Activated T-helper 1 cell treated with Interleukin-2 at 50 U/mL for 16 hours (primary cell): ENCODE measurements at places on chromosomes 1 and 21.

- DNase-seq, result no peak
Measured at GRCh38 chr1:203077956-203078355, 7.9 kb downstream of the MYOG start.

GRCh38 chr1:29363536-29363935 lies 127.2 kb downstream of the PTPRU start:
- no peak for DNase-seq

DNA sequence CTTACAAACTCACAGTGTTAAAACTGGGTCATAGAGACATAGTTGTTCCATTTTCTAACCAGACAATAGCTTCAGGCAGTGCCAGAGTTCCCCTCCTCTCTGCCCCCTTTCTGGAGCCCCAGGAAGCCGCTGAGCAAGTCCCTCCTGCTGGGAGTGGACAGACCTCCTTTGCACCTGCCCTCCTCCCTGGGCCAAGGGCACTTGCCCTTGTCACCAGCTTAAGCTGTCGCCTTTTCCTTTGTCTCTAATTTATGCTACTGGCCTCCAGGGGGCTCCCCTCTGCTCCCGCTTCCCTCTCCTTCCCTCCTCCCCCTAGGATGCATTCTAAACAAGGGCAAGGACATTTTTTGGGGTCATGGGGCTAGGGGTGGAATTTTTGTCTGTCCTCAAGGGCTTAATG lies 182.4 kb downstream of the MIS18A start:
- no peak for DNase-seq

GRCh38 chr1:37811027-37811655 lies 3.1 kb upstream of the YRDC start:
- DNase-seq, result peak; percentile 35

DNA sequence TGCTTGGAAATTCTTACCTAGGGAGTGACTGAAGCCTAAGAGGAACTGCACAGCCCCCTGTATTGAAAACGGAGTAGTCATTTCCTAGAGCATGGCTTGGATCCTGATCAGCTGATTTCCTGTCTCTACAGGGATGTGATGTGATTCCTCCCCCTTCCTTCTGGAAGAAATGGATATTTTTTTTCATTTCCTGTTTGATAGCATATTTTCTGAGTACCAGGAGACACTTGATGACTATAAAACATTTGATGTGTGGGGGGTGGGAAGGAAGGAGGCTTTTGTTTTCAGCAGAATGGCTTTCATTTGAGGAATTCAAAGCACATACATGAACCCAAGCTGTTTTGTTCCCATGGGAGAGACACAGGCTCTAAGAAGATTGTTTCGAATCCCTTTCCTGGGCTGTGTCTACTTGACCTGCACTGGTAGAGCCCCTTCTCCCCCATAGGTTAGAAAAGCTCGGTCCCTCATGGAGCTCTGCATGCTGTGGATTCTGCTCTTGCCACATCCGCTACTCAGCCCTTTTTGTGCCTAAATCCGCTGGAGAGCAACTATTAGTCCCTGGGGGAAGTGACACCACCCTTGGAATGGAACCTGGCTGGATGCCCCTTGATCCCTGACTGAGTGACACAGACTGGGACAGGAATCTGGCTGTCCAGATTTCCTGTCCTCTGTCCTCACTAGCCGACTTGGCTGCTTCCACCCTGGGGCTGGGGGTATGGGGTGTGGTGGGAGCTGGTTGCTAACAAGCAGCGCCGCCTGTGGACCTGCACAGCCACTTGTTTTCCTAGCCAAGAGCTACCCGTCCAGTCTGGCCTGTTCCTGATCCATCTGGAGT lies 71.8 kb upstream of the MACF1 start:
- no peak for DNase-seq

DNA sequence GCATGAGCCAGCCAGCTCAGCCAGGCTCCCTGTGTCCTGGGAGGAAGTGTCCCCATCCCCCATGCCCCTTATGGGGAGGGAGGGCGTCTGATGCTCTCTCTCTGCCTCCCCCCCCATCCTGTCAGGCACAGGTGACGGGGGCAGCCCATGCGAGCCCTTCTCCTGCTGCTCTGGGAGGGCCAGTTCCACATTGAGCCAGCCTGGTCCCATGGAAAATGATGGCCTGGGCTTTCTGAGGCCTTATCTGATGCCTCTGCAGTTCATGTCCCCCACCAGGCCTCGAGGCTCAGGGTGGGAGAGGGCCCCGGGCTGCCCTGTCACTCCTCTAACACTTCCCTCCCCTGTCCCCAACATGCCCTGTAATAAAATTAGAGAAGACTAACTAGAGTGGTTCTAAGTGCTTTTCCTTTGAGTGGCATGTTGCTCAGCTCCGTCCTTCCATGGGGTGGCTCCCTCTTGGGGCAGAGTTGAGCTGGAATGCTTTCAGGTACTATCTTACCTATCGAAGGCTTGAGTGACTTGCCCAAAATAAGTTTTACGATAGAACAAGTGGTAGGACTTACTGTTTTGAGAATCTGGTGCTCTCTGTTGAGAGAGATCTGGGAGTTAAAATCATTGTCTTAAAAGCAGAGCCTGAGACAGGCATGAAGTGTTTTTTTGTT lies 1.8 kb upstream of the MTFR1L start:
- no peak for DNase-seq

DNA sequence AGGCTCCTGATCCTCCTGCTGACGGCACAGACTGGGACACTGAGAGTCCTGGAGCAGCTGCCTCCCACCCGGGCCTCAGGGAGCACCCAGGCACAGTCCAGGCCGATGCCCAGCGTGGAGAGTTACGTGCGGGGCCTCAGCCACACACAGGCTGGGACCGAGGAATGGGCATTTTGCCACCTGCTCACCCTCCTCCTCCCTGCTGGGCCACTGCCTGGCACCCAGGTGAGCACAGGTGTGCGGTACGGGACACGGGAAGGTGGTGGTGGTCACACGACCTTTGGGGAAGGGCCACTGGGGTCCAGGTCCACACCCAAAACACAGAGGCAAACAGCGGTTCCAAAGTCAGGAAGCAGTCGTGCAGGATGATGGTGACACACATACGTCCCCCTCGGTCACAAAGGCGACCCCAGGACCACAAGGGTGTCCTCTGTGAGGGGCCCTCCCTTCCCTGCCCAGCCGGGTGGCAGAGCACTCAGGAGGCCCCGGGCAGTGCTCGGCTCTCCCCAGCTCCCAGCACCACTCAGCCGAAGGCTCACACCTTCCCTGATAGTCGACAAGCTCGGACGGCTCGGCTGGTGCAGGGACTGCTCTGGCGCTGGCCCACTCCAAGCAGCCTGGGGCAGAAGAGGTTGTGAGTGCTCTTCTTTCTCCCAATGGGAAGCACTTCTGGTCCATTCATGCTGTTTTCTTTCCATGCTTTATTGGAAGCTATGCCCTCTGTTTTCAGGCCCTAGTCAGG lies 14.3 kb downstream of the MORN1 start:
- no peak for DNase-seq

DNA sequence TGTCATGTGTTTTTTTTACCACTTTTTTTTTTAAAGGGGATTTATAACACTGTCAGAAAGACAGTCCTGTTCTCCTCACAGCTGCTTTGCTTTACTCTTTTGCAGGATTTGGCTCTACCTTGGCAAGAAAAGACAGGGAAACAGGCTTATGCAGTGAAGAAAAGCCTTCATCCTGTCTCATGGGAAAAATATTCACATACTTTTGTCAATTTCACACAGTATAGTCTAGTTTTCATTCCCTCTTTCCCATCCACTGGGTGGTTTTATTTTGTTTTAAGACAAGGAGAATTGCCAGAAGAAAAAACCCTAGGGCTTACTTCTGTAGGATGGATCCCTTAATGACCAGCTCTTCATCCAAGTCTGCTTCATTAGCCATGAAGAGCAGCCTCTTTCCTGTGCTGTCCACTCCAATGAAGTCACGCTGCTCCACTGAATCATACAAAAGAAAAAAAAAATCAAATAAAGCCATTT lies 60.0 kb downstream of the EIF2B3 start:
- no peak for DNase-seq

- DNase-seq, result no peak
Measured at GRCh38 chr1:223642237-223642636, 23.3 kb downstream of the CAPN8 start.

DNA sequence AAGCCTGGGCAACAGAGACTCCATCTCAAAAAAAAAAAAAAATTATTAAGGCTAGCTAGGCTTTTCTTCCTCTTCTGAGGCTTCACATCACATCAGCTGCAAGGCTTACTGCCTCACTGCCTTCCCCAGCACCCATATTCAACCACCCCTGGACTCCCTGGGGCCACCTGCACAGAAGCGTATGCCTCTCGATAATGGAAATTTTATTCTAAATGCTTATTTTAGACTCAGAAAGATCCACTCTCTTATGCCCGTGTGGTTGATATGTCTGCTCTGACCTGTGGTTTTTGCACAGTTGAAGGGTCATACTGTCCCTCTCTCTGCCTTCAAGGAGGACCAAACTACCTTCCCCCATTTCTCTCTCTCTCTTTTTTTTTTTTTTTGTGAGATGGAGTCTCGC lies 1.5 kb upstream of the FCRLA start:
- DNase-seq, result no peak

GRCh38 chr1:26831546-26832248 lies 5.2 kb downstream of the ZDHHC18 start:
- no peak for DNase-seq

DNA sequence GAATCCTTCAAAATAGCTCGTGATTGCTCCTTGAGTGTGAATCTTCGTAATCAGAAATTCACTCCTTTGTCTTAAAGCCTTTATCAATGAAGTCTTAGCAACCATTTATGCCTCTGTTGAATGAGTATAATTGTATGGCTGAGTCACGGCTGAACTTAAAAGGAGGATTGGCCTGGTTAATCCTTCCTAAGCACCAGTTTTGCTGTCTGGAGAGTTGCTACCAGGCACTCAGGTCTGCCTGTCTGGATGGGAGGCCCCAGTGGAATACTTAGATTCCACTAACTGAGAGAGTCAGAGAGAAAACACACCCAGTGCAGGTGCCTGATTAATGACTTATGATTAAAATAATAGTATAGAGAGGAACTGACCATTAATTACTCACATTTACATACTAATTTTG lies 7.6 kb upstream of the HHAT start:
- DNase-seq, result no peak

DNA sequence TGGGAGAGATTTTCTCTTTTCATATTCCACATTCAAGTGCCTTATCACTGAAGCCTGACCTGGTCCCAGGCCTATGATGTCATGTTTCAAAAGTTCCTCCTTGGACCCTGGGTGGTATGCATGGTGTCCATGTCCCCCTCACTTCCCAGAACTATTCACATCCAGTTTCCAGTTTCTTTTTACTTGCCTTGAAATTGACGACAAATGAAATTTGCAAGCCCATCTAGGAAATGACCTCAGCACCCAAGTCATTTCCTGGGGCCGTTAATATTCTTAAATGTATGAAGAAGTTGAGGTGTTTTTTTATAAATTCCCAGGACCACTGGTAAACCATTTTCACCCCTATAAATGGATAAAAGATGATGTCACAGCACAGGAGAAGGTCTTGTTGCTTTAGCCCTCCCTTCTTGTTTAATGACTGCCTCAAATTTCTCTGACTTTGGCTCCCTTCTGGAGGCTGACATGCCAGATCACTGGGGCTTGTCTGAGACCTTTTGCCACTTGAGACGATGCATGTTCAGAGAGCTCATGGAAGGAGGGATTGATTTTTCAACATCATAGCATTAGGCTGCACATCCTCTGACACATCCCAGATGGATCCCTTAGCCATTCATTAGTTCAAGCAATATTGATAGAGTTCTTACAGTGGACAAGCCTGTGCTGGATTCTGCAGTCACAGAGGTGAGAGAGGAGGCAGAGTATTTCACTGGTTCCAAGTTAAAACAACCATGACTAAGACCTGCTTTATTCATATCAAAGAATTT lies 221.3 kb downstream of the PLPP3 start:
- no peak for DNase-seq

- no peak for DNase-seq
Measured at GRCh38 chr1:3310718-3311400, 143.6 kb upstream of the ARHGEF16 start.

GRCh38 chr1:197692965-197693364 lies 82.3 kb downstream of the DENND1B start:
- DNase-seq, result no peak

- DNase-seq, result no peak
Measured at GRCh38 chr1:5980314-5981008, 11.8 kb downstream of the NPHP4 start.

DNA sequence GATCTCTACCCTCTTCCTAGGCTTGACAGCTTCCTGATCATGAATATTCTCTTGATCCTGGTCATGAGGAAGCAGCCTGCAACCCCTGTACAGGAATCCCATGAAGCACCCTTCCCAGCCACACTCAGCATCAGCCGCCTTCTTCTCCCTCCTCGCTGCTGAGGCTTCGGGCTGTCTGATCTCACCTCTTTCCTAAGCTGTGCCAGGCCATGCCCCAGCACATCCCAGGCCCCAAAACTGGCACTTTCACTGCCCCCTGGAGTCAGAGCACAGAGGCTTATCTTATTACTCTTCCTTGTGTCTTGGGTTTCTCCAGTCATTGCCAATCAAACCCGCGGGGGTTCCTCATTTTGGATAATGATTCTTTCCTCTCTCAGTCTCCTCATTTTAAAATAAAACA lies 259.5 kb downstream of the RGS7 start:
- no peak for DNase-seq

DNA sequence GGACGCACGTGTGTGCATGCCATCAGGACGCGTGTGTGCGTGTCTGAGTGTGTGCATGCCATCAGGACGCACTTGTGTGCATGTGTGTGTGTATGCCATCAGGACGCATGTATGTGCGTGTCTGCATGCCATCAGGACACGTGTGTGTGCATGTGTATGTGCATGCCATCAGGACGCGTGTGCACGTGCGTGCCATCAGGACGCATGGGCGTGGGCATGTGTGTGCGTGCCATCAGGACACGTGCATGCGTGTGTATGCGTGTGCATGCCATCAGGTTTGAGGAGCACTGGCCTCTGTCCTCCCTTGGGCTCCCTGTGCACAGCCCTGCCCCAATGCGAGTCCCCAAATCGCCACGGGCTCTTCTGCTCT lies 12.6 kb upstream of the C1QTNF12 start:
- no peak for DNase-seq

DNA sequence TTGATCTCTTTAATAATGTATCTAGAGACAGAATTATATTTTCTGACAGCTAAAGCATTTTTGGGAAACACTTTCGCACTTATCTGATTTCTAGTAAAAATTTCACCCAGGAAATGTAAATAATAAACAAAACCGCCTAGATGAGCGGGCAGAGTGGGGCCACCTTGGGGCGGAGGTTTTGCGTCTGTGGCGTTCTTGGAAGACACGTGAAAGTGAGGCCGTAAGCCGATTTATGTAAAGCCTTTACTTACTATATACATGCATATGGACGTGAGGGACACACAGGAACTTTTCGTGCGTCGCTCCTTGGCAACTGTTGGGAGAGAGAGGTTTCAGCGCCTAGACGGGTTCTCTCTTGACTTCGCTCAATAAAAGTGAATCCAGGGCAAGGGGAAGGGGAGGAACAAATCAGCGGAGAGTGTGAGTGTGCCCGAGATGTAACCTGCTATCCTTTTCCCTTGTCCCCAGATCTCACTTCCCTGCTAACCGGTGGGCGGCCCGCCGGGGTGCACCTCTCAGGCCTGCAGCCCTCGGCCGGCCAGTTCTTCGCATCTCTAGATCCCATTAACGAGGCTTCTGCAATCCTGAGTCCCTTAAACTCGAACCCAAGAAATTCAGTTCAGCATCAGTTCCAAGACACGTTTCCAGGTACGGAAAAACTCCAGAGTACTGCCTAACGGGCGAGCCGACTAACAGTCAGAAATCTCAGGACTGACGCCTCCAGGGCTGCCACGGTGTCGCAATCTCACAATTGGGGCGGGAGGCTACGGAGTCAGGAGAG lies 1.7 kb downstream of the HLX start:
- no peak for DNase-seq
